ENCODE measurements at places on chromosomes 5 and 9.

- no peak for DNase-seq
Observed at GRCh38 chr9:26597542-26598149, 295.0 kb downstream of the CAAP1 start.

DNA sequence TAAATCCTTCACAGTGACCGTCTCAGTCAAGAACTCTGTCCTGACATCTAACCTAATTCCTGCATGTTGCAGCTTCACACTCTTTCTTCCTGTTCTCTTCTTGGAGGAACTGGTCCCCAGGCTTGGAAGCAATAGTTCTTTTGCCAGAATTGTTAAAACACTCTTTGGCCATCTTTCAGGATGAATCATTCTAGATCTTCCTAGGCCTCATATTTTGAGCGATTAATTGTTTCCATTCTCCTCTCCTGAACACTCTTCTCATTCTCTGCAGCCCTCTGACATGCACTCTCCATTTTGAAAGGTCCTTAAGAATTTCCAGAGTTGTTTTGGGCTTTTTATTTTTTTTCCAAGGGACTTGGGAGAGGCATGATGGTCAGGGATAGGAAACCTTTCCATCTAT is 85.8 kb downstream of the FAM114A2 start:
- no peak for DNase-seq

GRCh38 chr5:51621156-51621555 is 237.9 kb downstream of the ISL1 start:
- DNase-seq: no peak

DNA sequence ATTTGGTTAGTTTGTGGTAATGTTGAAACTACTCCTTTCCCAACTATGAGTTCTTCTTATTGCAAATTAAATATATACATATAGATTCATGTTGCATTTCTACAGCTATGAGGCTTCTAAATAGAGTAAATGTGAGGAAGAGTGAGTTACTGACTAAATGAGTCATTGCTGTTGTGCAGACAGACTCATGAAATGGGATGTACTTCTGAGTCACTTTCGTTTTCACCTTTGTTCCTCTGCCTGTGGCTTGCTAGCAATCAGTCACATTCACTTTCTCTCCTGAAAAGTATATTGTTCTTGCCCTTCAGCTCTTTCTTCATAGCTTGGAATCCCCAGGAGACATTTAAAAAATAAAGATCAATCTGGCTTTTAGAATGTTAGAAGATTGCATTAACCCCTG is 295.5 kb upstream of the SMC2 start:
- peak; percentile 5 for DNase-seq

GRCh38 chr5:16666130-16666882 is 49.5 kb upstream of the RETREG1 start:
- no peak for DNase-seq

- DNase-seq: no peak
Observed at GRCh38 chr9:35972093-35972492, 14.1 kb upstream of the OR2S2 start.

DNA sequence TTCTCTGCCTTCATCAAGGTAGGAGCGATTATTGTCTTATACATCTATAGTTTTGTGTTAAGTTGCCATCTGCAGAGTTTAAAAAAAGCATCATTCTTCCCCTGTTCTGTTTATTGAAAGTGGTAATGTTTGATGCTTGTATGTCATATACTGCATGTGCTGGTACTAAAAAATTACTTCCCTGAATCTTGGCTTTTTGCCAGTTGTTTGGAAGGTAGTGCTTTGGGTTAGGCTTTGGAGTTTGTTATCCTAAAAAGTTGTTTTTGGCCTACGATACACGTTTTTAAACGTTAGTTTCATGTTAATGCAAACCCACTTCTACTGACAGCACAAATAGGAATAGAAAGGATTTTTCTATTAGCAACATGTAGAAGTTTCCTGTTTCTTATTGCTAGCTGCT is 158.3 kb downstream of the GIN1 start:
- no peak for DNase-seq

- peak; percentile 48 for DNase-seq
Observed at GRCh38 chr9:97710356-97711222, 13.4 kb upstream of the XPA start.

- DNase-seq: no peak
Observed at GRCh38 chr5:997711-998110, 10.9 kb upstream of the NKD2 start.

- no peak for DNase-seq
Observed at GRCh38 chr5:13673511-13673910, 271.0 kb downstream of the DNAH5 start.

DNA sequence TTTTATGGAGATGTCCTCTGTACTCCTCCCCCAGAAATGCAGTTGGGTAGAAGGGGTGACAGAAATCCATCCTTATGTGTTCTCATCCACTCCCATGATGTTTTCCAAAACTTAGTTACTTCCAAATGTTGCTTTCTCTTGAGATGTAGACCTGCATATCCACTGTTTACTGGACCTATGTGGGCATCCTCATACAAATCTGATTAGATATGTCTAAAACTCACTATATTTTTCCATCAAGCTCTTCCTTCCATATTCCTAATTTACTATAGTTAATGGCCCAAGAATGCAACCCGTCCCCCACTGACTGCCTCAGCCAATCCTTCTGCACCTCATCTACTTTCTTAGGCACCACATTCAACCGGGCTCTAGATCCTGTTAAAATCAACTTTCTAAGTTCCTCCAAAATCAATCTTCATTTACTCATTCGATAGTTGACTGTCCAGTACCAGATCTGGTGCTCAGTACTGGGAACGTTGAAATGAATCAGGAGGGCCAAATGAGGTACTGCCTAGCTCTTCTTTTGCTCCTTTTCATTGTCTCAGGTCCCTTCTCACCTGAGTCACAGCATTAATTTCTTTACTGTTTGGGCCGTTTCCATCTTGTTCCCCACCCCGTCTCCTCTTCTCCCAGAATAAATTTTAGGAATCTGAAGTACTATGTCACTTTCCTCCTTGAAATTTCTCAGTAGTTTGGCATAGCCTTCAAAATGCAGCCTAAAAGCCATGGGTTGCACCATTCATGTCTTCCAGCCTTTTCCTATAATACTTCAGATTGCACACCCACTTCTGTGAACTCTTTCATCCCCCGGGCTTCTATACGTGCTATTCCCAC is 7.9 kb downstream of the PLK2 start:
- DNase-seq: no peak

DNA sequence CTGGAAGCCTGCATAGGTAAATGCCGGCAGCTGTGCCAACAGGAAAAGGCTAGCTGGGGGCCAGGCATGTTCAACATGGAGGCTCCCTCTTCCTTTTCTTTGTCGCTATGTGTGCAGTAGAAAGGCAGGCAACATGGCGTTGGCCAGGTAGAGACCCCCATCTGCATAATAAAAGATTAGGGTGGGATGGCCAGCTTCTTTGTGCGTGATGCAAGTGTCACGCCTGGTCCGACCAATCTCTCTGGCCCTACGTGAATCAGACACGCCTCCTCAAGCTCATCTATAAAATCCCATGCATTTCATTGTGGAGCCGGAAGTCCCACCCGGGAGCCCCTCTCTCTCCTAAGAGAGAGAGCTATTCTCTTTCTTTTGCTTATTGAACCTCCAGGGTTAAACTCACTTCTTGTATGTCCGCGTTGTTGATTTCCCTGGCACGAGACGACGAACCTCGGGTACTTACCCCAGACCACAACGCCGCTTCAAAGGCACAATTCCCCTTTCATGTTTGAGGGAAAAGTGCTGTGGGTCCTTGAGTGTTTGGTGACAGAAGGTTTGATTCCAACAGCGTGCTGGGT is 25.0 kb upstream of the C5orf47 start:
- no peak for DNase-seq

GRCh38 chr5:164680216-164680615 is 1174.8 kb downstream of the MAT2B start:
- no peak for DNase-seq

DNA sequence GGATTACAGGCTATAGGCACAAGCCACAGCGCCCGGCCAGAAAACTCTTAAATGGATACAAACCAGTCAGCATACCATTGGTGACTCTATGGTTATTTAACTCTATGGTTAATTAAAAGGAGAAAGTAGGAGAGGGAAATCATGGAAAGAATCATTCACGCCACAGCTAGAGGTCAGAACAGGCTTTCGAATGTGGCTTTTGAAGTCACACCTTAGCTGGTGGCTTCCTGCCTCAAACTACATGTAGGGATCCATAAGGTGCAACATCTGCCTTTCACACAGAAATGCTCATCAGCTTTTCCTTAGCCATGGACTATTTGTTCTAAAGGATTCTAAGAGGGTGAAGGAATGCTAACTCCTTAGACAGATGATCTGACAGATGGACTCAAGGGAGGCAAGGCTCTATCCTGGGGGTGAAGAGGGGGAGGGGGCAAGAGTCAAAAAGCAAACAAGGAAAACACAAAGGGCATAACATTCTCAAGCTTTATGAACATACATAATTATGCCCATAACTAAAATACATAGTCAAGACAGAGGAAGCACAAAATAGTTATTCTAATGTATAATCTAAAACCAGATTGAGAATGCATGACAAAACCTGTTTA is 130.9 kb downstream of the EFNA5 start:
- DNase-seq: no peak

DNA sequence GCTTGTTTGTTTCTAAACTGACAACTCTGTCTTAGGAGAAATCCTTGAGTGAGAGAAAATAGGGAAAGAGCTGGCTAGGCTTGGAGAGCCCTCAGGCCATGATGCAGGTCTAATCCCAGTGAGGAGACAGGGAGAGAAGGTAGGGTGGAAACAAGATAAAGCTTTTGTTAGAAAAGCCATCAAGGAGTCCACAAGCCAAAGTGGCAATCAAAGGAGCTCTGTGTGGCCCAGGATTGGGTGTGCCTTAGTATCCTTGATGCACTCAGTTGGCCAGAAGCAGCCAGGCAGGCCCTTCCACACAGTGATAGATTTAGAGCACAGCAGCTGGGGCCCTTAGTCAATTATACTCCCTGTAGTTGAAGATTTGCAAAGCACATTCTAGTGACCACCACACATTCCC is 73.9 kb downstream of the ALDH7A1 start:
- no peak for DNase-seq

DNA sequence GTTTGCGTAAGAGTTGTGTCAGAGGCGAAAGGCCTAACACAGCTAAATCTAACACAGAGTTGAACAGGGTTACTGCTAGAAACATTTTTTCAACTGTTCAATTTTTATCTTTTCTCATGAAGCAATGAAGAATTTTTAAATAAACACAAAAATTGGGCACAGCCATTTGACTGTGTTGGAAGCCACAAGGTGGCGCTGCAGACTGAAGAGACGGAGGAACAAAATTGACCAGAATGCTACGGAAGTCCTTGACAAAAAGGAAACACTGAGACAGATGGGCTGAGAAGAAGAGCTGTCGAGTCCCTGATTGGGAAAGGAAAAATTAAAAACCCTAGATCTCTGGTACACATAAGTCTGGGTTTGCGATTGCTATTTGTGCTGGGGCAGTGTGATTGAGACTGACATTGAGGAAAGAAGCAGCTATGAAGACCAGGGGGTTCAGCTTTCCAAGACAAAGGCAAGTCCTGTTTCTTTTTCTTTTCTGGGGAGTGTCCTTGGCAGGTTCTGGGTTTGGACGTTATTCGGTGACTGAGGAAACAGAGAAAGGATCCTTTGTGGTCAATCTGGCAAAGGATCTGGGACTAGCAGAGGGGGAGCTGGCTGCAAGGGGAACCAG is at the start of gene PCDHB9:
Gene PCDHB9, plus strand, starts transcription at position 265 of the 616 bp plus-strand sequence. Its CDS starts 158 bp downstream, at position 423.
- DNase-seq: no peak

GRCh38 chr9:108496846-108497245 is 358.9 kb downstream of the ACTL7B start:
- DNase-seq: no peak

DNA sequence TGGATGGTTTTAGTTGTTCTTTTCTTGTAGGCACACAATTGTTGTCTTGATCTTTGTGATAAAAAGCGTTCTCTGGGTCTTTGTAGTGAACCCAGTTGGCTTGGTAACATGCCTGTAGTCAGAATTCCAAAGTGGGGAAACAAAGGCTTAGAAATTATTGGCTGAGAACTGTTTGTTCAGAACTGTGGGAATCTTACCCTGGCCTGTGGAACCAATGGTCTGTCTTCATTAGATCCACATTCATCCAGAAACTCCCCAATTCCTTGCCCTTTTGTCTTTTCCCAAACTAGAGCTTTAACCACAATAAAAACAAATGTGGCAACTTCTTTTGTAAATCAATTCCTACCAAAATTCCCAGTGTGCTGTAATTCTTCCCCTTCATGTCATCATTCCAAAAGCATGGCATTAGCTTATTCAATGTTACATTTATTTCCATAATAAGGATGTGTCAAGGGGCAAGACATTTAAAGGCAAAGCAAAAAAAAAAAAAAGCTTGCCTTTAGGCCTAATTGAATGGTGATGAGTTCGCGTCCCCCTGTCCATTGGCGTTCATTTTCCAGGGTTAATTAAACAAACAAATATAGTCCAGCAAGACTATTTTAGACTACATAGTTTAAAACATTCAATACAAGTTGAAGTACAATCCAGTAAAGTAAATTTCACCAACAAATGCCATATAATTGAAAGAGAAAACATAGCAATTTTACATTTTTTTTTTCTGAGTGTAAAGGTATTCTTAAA is 249.8 kb upstream of the ZNF608 start:
- no peak for DNase-seq

DNA sequence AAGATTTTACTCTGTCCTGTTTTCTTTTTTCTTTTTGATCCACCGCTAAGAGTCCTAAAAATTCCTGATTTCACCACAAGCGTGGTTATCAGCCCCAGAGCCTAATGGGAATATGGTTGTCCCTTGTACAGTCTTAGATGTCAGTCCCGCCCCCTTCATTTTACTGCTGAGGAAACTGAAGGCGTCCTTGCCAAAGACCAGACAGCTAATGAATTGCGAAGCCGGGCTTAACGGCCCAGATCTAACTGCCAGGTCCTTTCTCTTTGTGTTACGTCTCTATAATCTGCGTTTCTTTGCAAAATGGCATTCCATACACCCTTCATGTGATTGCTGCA is 497 bp downstream of the NSA2 start:
- no peak for DNase-seq

DNA sequence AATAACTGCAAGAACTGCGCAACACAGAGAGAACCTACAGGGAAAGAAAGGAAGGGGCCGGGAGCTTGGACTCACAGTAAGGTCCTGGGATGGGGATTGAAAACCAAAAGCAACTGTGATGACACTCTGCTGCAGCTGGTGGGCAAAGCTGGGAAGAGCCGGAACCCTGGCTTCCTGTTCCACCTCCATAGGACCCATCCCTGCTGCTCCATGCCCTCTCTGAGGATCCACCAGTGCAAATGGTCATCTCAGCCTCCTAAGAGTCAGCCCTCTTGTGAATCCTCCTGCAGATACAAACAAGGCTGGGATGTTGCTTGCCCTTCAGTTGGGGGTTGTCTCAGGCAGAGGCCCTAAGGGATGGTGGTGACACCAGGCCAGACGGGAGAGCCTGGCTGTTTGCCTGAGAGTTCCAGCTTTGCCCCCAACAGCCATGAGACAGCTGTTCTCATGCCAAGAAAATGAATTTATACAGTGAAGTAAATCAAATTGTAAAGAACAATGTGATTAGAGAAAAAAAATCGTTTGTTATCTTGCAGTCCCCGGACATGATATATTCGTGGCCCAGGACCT is 90.8 kb downstream of the TENT4A start:
- DNase-seq: no peak

- no peak for DNase-seq
Observed at GRCh38 chr5:176601901-176602482, 8.0 kb downstream of the GPRIN1 start.
